ENCODE measurements at places on chromosomes 4 and X.

- DNase-seq: no peak
Observed at GRCh38 chr4:147034372-147034771, 88.7 kb upstream of the TTC29 start.

- no peak for DNase-seq
Observed at GRCh38 chrX:10884246-10884645, 226.9 kb upstream of the HCCS start.

- DNase-seq: no peak
Observed at GRCh38 chr4:40782876-40783275, 33.1 kb downstream of the NSUN7 start.

DNA sequence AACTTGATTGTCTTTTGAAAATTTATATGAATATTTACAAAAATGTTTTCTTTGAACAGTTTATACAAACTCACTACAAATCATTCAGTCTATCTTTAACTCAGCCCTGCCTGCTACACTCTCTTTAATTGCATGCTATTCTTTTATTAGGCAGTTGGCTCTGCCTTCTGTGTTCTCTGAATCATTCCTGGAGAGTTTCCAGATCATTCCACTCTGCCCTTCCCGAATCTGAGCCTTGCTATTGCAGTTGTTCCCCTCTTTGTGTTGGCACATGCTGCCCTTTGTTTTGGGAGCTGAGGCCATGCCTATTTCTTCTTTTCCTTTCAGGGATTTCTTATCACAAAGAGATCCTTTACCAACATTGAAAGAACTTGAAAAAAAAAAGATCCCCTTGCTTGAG is 8.7 kb upstream of the TECRL start:
- no peak for DNase-seq

GRCh38 chr4:155539746-155540145 is 126.9 kb upstream of the GUCY1A1 start:
- no peak for DNase-seq

DNA sequence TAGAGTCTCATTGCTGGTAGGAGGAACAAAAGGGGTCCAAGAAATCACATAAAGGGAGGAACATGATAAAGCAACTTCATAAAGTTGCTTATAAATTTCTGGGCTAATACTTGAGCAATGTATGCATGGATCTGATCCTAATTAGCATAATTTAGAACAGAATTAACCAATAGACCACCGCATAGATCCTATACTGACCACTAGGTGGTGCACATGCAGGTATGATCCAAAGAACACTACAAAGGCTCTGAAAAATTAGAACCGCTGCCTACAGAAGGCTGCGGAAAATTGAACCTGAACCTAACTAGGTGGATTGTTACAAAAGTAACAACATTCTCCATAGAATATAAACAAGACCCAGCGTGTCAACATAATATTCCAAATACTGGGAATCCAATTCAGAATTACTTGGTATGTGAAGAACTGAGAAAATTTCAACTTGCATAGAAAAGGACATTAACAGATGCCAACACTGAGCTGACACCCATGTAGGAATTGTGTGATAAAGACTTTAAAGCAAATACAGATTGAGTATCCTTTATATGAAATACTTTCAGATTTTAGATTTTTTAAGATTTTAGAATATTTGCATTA is 23.3 kb downstream of the BRCC3 start:
- DNase-seq: peak; percentile 19

- no peak for DNase-seq
Observed at GRCh38 chr4:99625369-99625768, 32.3 kb downstream of the C4orf54 start.

GRCh38 chr4:152165146-152165545 is 370.7 kb downstream of the FBXW7 start:
- DNase-seq: no peak

DNA sequence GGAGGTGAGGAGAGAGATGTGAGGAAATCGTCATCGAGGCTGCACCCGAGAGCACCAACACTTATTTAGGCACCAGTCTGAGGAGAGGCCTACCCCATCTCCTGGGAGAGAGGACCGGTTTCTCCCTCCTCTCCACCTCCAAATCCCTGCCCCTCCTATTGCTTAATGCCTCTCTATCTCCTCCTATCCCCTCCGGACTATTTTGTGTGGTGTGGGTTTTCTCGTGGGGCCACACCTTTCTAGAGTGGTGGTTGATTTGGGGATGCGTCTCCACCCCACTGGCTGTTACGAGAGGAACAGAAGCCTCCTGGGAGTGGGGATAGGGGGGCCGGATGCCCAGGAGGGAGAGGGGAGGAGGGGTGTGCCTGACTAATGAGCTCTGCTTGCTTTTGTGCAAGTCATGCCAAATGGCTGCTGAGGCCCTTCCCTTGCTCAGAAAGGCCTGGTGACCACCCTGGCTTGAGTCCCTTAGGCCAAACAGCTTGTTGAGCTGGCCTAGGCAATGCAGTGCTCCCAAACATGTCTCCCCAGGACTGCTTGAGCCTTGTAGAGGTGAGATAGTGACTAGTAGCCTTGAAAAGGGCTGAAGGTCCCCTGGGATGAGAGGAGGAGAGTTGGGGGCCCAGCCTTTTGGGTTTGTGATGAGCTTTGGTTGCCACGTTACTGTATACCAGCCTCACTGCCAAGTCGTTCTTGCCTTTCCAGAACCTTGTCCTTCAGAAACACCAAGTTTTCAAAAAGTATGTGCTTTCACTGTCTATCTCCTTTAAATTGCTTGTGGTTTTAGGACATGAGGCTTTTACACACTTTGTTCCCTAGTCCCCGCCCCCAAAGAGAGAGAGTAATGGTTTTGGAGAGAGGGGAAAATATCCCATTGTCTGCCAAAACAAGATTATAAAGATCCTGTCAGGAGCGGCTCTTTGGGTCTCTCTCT is 1.2 kb downstream of the MSN start:
- peak; percentile 75 for DNase-seq

- DNase-seq: no peak
Observed at GRCh38 chr4:186651181-186651603, 72.5 kb downstream of the FAT1 start.

- DNase-seq: no peak
Observed at GRCh38 chrX:24468245-24468644, 3.2 kb downstream of the PDK3 start.

- DNase-seq: peak; percentile 34
Observed at GRCh38 chr4:93791570-93792195, 36.9 kb upstream of the ATOH1 start.

- no peak for DNase-seq
Observed at GRCh38 chrX:100874325-100874724, at the start of gene NOX1. Gene NOX1, minus strand, starts transcription at chrX:100874359. Its CDS starts 220 bp downstream, at chrX:100874139.

GRCh38 chr4:72564184-72564583 is 4.8 kb downstream of the ADAMTS3 start:
- no peak for DNase-seq

- DNase-seq: no peak
Observed at GRCh38 chr4:161762796-161763195, 401.0 kb downstream of the FSTL5 start.

GRCh38 chr4:7435471-7436061 is 836 bp upstream of the PSAPL1 start:
- no peak for DNase-seq

DNA sequence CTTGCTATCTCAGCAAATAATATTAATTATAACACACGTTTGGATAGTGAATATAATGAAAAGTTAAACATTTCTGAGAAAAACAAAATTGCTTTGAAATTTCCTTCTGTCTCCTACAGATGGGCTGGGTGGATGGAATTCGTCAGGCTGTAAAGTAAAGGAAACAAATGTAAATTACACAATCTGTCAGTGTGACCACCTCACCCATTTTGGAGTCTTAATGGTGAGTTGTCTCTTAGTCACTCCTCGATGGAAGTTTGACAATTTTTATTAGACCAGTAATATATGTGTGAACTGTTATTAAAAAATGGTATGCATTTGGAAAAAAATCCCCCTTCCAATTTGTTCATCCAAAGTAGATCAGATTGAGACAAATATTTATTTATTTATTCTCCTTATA is 92.5 kb upstream of the BRS3 start:
- DNase-seq: no peak

DNA sequence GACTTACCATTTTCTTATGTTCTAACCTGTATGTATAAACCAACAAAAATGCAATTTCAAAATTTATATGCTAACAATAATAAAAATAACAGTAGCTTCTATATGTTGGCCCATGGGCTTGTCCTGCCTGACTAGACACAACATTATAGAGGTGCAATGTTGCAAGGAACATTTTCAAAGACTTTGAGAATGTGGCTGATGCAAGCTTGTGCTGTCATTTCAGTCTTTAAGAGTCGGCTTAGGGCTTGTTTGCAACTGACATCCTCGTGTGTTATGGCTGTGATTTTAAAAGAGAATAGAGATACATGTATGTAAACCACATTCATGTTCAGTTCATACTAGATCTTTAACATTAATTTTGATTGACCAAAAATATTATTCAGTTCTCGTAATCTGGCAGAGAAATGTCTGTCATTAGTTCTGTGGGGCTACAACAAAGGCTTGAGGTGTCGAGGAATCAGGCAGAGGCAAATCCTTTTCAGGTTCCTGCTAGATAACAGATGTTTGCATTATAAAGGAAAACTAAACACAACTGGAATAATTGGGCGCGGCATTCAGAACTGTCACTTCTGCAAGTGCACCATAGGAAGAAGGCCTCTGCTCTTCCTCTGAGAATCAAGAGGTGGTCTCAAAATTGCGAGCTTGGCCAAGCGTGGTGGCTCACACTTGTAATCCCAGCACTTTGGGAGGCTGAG is 13.1 kb downstream of the TMSB4X start:
- DNase-seq: no peak

DNA sequence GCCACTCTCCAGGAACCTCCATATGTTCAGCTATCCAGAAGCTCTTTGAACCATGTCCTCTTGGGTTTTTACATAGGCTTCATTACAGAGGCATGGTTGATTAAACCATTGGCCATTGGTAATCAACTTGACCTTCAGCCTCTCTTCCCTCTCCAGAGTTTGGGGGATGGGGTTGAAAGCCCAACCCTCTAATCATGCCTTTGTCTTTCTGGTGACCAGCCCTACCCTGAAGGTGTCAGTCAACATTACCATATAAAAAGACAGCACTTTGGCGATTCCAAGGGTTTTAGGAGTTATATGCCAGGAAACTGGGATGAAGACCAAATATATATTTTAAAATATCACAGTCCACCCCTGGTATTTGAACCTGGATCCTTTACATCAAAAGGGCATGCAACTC is 222.5 kb downstream of the CHIC1 start:
- DNase-seq: no peak

- no peak for DNase-seq
Observed at GRCh38 chr4:139986689-139987501, 167.1 kb downstream of the MAML3 start.

GRCh38 chr4:185880571-185880970 is 68.6 kb upstream of the SORBS2 start:
- DNase-seq: no peak

DNA sequence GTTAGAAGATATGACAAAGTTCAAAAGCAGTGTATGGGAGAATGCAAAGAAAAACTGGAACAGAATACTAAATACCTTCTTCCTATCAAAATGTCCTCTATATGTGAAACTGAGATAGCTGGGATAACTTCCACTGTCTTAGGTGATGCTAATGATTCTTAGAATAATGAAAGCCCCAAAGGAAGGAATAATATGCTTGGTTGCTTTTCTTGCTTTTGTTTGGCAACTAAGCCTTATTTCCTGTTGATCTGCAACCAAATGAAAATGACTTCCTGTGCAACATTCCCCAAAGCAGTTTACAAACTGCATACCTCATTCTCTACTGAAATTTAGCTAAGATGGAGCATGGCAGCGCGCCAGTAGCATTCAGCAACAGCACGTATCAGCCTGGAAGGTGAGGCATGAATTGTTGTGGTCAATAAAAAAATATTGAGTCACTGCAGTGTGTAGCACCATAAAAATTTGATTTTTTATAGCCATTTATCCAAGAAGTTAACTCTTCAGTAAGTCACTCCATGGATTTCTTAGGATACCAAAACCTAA is 18.7 kb downstream of the NDNF start:
- DNase-seq: no peak

GRCh38 chr4:182427554-182427953 is 184.4 kb downstream of the TENM3 start:
- no peak for DNase-seq

DNA sequence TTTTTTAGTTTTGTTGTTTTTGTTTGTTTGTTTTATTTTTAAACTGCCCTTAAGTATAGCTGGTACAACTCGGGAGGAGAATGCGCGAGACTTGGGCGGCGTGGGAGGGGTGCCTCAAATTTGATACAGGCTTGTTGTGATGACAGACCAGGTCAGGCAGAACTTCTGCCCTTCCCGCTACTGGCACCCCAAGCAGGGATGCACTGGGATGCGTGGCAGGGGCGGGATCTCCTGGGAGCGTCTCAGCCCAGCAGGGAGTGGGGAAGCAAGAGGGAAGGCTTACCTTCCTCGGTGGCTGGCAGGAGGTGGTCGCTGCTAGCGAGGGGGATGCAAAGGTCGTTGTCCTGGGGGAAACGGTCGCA is 851 bp downstream of the SFRP2 start:
- DNase-seq: no peak

- DNase-seq: no peak
Observed at GRCh38 chr4:161931089-161931488, 232.7 kb downstream of the FSTL5 start.

- no peak for DNase-seq
Observed at GRCh38 chr4:186825069-186825468, 101.4 kb upstream of the FAT1 start.

DNA sequence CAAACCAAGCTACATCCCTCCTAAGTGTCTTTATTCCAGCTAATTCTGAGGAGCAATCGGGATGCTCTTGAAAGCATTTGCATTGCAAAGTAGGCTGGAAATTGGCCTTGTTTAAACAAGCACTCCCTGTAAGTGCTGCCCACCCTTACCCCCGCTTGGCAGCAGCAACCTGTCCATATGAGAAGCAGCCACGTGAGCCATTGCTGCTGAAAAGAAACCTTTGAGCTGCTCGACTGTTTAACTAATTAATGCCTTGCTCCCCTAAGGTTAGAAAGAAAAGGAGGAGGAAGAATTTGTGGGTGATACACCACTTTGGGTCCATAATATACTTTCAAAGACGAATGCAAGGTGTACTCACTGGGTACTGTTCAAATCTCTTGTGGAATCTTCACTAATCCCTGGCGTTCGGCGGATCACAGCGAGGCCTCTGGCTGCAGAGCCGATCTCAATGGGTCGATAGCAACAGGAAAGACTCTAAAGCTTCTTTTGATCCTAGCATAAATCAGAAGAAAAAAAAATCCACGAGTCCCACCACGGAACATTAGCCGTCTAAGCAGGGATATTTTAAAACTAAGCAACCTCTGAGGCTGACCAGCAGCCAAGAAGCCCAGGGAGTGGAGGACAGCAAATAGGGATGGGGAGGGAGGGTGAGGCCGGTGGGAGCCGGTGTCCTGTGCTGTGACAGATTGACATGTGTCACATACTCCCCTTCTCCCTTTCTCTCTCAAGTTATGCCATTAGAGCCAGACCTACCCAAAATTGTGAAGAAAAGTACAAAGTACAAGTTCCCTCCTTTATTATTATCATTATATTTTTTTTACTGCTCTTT is 37.2 kb upstream of the MGST2 start:
- no peak for DNase-seq

DNA sequence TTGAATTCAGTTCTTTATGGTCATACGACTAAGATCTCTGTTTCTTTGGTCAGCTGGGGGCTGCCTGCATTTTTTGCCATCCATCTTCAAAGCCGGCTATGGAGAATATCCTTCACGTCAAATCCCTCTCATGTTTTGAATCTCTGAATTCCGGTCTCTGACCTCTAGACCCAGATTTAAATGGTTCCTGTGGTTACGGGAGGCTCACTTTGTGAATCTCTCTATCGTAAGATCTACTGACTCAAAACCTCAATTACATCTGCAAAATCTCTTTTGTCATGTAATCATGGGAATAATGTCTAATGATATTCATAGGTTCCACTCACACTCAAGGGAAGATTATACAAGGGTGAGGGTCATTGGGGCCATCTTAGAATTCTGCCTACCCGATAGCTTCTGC is 5.7 kb upstream of the MPC1L start:
- DNase-seq: no peak
